Type B pancreatic cell (in vitro differentiated cells): ENCODE measurements at places on chromosomes 16 and 17. TPM values are rescaled to one million over a fixed set of nuclear protein-coding genes. Genes with fewer than 3 reads are reported as not detected.
A peak's percentile ranks its signal among the peaks of the same experiment; 100 is the strongest.

The SEPTIN1 gene
- 1.4 and 2.3 TPM in 2 replicates for total RNA-seq

- no peak for DNase-seq
These were observed 376.1 kb downstream of the SEC14L1 start for GRCh38 chr17:77516902-77517301.

DNA sequence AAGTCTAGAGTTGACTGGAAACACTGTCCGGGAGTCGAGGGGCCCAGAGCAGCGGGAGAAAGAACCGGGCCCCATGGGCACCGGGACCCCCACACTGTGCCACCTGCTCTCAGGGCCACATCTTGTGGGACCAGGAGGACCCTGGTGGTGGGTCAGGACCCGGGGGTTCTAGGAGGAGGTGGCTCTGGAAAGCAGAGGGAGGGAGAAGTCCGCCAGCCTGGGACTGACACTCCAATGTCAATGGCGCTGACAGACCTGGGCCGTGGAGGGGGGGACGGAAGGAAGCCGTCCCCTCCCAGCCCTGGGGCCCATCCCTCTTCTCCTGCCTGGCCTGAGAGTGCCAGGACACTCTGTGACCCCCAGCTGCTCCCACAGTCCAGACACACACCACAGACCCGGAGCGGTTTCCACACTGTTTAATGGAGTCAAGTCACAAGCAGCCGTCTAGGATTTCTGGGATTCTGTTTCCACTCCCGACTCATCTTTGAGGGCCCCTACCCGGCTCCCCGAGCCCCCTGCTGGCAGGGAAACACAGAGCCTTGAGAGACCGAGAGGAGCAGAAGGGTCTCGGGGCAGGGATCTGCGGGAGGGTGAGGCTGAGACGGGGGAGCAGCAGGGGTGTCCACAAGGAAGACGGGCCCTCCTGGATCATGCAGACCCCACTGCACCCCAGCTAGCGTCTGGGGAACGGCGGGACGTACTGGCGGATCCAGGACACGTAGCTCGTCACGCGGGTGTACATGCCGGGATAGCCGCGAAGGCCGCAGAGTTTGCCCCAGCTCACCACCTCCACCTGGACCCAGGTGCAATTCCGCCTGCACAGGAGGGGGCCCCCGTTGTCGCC is 23.5 kb upstream of the UBE2I start:
- no peak for DNase-seq

The PRSS27 gene
- total RNA-seq: 19.0 and 24.6 TPM in 2 replicates

DNA sequence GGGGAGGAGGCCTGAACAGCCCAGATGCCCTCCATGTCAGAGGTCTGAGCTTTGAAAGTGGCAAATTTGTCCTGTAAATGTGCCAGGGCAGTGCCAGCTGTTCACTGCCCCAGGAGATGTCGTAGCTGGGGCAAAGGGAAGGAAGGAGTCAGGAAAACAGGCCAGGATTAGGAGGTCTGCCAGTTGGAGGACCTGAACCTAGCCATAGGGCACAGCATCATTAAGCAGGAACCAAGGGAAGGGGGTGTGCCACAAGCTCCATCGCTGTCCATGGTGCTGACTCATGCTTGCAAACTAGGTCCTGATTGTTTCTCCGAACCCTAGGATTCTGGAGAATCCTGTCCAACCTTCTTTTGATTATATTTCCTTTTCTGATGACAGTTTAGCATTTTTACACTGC is 124.2 kb downstream of the TMEM132E start:
- peak; percentile 72 for DNase-seq

DNA sequence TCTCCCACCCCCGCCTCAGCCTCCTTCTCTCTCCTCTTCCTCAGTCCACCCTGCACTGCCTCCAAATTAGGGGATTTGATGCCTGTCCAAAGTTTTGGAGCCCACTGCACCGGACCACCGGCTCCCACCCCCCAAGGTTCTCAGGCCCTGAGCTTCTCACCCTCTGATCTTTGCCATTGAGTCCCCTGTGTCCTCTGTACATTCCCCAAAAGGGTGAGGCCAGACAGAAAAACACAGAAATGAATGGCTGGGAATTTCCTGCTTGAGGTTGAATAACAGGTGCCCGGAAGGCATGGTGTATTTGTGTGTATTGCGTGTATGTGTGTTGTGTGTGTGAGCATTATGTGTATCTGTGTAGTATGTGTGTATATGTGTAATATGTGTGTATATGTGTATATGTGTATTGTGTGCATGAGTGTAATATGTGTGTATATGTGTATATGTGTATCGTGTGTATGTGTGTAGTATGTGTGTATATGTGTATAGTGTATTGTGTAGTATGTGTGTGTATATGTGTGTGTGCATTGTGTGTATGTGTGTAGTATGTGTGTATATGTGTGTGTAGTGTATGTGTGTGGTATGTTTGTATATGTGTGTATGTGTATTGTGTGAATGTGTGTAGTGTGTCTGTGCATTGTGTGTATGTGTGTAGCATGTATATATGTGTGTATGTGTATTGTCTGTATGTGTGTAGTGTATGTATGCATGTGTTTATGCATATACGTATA is 16.0 kb upstream of the CCL17 start:
- DNase-seq: no peak

DNA sequence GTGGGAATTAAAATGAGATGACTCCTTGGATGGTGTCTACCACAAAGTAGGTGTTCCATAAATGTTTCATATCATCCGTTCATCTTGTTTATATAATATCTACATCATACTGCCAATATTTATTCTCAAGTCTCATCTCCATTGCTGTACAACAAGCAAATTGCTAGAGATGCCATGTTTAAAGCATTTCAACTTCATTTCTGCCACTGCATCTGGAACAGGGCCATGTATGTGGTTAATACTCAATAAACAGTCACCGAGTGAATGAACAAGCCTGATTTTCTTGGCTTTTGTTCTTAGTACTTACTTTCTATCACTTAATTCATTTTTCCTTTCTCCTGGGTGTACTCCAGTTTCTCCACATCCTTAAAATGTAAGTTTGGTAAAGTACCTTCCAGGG is 107.6 kb downstream of the KCNJ2 start:
- no peak for DNase-seq

- DNase-seq: no peak
These were observed 125.2 kb upstream of the SDK2 start for GRCh38 chr17:73769479-73769878.

GRCh38 chr17:49690256-49690655 is 12.4 kb upstream of the SPOP start:
- DNase-seq: no peak

- no peak for DNase-seq
These were observed 83.9 kb downstream of the SPECC1 start for GRCh38 chr17:20092973-20093626.

The KIF19 gene
- 2.0 and 2.9 TPM in 2 replicates for total RNA-seq

GRCh38 chr17:30378241-30378824 is 394 bp upstream of the CPD start:
- no peak for DNase-seq

The LPO gene
- not detected in 2 replicates for total RNA-seq

GRCh38 chr17:45256114-45256966 is 5.6 kb downstream of the SPATA32 start:
- DNase-seq: no peak

The HCRT gene
- total RNA-seq: not detected in 2 replicates

The TMEM204 gene
- 1.0 TPM in 1 of 2 replicates, not detected in the other for total RNA-seq

- no peak for DNase-seq
These were observed 2.4 kb upstream of the MARVELD3 start for GRCh38 chr16:71623597-71623996.

DNA sequence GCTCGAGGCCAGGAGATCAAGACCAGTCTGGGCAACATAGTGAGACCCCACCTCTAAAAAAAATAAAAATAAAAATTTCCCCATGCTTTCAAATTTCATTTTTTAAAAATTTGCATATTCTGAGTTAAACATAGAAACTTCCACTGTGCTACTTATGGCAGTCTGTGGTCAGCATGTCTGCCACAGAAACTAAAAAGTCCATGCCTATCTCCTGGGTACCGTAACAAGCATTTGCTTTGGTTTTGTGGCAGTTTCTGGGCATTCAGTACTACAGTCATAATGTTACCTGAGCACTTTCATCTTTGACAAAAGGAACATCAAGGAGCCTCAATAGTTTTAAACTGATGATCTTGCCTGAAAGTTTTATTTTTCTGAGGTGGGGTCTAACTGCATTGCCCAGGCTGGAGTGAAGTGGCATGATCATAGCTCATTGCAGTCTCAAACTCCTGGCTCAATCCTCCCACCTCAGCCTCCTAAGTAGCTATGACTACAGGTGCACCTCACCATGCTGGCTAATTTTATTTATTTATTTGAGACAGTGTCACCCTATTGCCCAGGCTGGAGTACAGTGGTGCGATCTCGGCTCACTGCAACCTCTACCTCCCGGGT is 13.2 kb upstream of the ITGA2B start:
- no peak for DNase-seq
